PC-3 (cell line): ENCODE measurements at places on chromosomes 7 and 10. TPM values are rescaled to one million over a fixed set of nuclear protein-coding genes. Genes with fewer than 3 reads are reported as not detected.

GRCh38 chr10:70921285-70921684 is 32.9 kb upstream of the PCBD1 start:
- no peak overlapping the region for H3K4me3 ChIP-seq
- peaks cover 12% of the 10 kb centered on the region for H3K4me1 ChIP-seq
- H3K27ac ChIP-seq = no peak overlapping the region
- no peak for DNase-seq

DNA sequence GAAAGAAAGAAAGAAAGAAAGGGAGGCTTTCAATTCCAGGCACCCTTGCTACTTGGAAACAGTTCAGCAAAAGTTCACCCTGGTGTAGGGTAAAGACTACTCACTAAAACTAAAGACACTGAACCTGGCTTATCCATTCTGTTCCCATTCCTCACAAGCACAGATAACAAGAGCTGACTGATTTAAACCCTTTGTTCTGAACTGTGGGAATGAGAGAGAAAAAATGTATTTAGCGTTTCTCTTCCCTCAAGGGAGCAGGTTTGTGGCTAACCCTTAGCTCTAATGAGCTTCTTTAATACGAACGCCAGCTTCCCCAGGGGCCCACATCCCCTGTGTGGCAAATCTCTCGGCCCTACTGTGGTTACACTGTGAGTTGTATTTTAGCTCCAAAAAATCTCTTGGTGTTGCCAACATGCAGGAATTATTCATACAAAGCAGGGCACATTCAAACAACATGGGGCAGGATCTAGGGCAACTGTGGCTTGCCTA is 23.3 kb downstream of the PRTFDC1 start:
- no peak overlapping the region for H3K27ac ChIP-seq
- no peaks in the 10 kb centered on the region for H3K36me3 ChIP-seq
- no peak for DNase-seq
- H3K4me3 ChIP-seq = no peak overlapping the region
- H3K27me3 ChIP-seq = no peaks in the 10 kb centered on the region

Gene IFIT1
- total RNA-seq = 14.1 and 19.6 TPM in 2 replicates

Gene ATOH7
- total RNA-seq = 1.1 TPM in 1 of 2 replicates, not detected in the other

- no peaks in the 10 kb centered on the region for H3K27me3 ChIP-seq
- H3K4me1 ChIP-seq = no peaks in the 10 kb centered on the region
These were observed 54.6 kb upstream of the OPN4 start for GRCh38 chr10:86599729-86600128.

DNA sequence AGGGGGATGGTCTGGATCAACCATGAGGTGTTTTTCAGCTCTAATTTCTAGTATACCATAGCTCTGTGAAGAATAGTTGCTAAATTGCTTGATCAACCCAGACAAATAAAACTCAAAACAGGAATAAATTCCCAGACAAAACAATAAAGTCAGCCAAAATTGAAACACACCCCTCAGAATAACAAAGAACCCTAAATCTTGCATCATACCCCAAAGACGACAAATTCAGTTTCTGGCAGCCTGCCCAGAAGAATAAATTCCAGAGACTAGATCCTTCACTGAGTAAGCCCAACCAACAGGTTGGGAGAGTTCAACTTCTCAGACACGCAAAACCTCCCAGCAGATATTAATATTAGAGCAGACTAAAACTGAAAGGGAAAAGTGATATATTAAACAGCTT is 11.2 kb upstream of the SEM1 start:
- H3K27me3 ChIP-seq = no peaks in the 10 kb centered on the region
- no peaks in the 10 kb centered on the region for H3K36me3 ChIP-seq
- H3K27ac ChIP-seq = no peak overlapping the region
- DNase-seq = peak; percentile 76
- no peak overlapping the region for H3K4me3 ChIP-seq

DNA sequence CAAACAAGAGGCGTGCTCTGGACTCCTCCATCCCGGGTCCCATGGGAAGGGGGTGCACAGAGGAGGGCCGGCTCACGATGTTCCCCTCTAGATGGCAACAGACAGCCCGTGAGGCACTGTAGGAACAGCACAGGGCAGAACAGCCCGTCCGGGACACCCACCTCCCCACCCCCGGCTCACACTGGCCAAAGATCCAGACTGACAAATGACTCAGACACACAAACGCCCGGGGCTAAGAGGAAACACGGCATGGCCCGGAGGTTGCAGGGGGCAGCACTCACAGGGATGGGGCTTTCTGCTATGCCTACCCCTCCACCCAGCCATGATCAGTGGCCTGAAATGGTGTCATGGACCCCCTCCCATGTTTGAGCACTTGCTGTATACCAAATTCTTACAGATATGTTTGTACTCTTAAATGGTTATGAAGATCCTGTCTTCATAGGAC is 4.9 kb upstream of the ELN start:
- DNase-seq = peak; percentile 74
- H3K4me3 ChIP-seq = peak overlapping the region; percentile 23; the same call in 1 of the 2 replicates
- H3K27me3 ChIP-seq = peaks cover 7% of the 10 kb centered on the region

DNA sequence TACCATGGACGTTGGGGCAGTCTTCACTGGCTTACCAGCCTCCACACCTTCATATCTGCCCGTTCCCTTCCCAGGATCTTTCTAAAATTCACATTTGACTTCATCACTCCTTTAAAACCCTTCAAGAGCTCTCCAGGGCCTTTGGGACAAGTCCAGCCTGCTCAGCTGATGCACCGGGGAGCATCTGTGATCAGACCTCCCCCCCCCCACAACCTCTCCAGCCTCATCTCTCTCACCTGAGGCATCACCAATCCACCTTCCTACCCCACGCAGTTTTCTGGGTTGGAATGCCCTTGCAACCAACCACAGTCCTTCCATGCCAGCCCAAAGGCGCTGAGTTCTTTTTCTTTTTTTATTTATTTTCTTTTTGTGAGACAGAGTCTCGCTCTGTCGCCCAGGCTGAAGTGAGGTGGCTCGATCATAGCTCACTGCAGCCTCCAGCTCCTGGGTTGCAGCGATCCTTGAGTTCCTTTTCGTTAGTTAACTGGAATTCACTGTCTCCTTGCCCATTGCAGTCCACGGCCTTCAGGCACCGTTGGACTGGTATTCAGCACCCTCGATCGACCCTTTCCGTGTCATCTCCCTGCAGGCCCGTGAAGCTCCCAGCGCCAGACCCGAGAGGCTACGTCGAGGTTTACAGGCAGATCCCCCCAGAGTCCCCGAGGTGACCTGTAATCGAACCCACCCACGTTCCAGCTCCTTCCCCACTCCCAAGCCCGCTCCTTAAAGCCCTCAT is 654 bp downstream of the ALKBH4 start:
- H3K36me3 ChIP-seq = no peaks in the 10 kb centered on the region
- H3K27me3 ChIP-seq = no peaks in the 10 kb centered on the region
- peaks cover 10% of the 10 kb centered on the region; the same call in 1 of the 2 replicates for H3K4me1 ChIP-seq
- no peak overlapping the region for H3K27ac ChIP-seq
- H3K4me3 ChIP-seq = peak overlapping the region; percentile 90

- H3K4me1 ChIP-seq = no peaks in the 10 kb centered on the region
- H3K36me3 ChIP-seq = no peaks in the 10 kb centered on the region
- no peak for DNase-seq
- H3K27me3 ChIP-seq = no peaks in the 10 kb centered on the region
- H3K27ac ChIP-seq = no peak overlapping the region
These were observed 106.7 kb upstream of the LAMB4 start for GRCh38 chr7:108236681-108237415.

DNA sequence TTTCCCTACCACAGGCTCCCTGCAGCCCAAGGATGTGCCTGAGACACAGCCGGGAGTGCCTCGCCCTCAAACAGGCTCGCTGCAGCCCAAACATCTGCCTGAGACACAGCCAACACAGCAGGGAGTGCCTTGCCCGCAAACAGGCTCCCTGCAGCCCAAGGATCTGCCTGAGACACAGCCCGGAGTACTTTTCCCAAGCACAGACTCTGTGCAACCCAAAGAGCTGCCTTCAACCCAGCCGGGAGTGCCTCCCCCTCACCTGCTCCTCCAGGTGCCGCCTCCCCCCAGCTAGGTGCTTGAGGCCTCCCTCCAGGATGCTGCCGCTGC is 42.9 kb downstream of the ANTXRL start:
- H3K27me3 ChIP-seq = no peaks in the 10 kb centered on the region
- no peak for DNase-seq
- H3K4me3 ChIP-seq = no peak overlapping the region
- H3K27ac ChIP-seq = no peak overlapping the region
- no peaks in the 10 kb centered on the region for H3K4me1 ChIP-seq

DNA sequence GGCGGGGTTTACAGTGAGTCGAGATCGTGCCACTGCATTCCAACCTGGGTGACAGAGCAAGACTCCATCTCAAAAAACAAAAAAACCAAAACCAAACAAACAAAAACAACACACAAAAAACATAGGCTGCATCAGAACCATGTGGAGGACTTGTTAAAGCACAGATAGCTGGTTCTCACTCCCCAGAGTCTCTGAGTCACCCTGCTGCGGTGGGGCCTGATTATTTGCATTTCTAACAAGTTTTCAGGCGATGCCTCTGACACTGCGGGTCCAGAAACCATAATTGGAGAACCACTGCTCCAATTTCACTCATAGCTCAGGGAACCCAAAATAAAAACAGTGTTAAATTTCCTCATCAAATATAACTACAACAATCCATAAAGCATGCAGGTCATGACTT is 816.7 kb downstream of the MAGI2 start:
- H3K36me3 ChIP-seq = no peaks in the 10 kb centered on the region
- peaks cover 24% of the 10 kb centered on the region; the same call in 1 of the 2 replicates for H3K4me1 ChIP-seq
- no peak overlapping the region for H3K27ac ChIP-seq
- peak; percentile 15 for DNase-seq

DNA sequence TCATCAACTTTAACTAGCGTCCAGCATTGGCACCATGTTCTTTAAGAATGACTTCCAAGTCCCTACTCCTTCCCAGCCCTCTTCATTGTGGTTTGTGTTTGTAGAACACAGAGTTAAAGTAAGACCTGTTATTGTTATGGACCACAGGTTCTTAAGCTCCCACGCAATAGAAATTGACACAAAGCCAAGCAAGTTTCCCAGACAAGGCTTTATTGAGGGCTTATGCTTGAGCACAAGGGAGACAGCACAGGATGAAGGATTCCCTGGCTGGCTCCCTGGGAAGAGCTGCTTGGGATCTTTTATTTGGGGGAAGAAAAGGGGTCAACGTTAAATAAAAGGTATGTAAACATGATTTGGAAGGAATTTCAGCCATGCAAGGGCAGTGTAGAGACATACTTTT is 44.3 kb upstream of the PRKCQ start:
- H3K4me3 ChIP-seq = no peak overlapping the region
- H3K36me3 ChIP-seq = no peaks in the 10 kb centered on the region
- no peaks in the 10 kb centered on the region for H3K4me1 ChIP-seq
- no peak for DNase-seq

- no peak for DNase-seq
- H3K27me3 ChIP-seq = no peaks in the 10 kb centered on the region
- H3K4me3 ChIP-seq = no peak overlapping the region
- no peaks in the 10 kb centered on the region for H3K4me1 ChIP-seq
- H3K27ac ChIP-seq = no peak overlapping the region
These were observed 89.3 kb upstream of the PDGFA start for GRCh38 chr7:608954-609353.

DNA sequence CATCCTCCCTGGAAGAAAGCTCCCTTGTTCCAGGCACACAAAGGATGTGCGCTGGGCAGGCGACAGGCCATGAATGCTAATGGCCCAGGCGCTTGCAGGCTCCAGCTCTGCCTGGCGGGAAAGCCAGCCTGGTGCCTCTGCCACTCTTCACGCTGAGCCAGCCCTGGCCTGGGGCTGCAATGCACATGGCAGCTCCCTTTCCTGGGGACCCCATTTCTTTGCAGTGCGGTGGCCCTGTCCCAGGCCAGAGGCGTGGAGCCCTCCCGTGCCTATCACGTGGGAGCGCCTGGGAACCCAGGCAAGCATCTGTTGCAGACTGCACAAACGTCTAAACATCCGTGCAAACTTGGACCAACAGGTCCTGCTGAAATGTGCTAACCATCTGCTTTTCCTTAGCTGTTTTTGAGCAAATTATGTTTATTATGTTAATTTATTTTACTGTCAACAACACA is 152.1 kb upstream of the LYZL2 start:
- H3K27me3 ChIP-seq = no peaks in the 10 kb centered on the region
- H3K27ac ChIP-seq = no peak overlapping the region
- H3K4me3 ChIP-seq = no peak overlapping the region
- H3K4me1 ChIP-seq = peaks cover 16% of the 10 kb centered on the region
- DNase-seq = no peak

GRCh38 chr10:129440247-129440646 is 26.8 kb upstream of the MGMT start:
- H3K4me1 ChIP-seq = no peaks in the 10 kb centered on the region
- H3K27me3 ChIP-seq = peaks cover 42% of the 10 kb centered on the region
- no peak overlapping the region for H3K4me3 ChIP-seq
- H3K36me3 ChIP-seq = no peaks in the 10 kb centered on the region
- DNase-seq = no peak
- H3K27ac ChIP-seq = no peak overlapping the region

DNA sequence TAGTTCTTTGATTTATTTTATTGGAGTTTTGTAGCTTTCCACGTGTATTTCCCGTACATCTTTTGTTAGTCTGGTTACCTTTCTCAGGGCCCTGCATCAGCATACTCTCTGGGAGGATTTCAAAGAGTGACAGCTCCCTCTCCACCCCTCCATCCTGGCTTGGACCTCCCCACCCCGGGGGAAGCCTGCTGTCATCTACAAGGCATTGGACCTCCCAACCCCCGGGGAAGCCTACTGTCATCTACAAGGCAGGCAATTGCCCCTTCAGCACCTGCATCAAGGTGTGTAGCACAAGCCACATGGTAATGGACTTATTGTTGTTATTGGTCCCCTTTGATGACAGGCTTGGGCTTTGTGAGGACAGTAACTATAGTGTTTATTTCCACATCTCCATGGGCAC is 390.1 kb downstream of the TCERG1L start:
- no peaks in the 10 kb centered on the region for H3K36me3 ChIP-seq
- no peaks in the 10 kb centered on the region for H3K27me3 ChIP-seq
- no peaks in the 10 kb centered on the region for H3K4me1 ChIP-seq
- H3K4me3 ChIP-seq = no peak overlapping the region
- no peak overlapping the region for H3K27ac ChIP-seq

- no peak overlapping the region for H3K4me3 ChIP-seq
- no peak for DNase-seq
- H3K27ac ChIP-seq = no peak overlapping the region
- no peaks in the 10 kb centered on the region for H3K36me3 ChIP-seq
These were observed 67.7 kb downstream of the ARHGAP22 start for GRCh38 chr10:48536916-48537890.

- H3K27ac ChIP-seq = no peak overlapping the region
- H3K4me3 ChIP-seq = no peak overlapping the region
- DNase-seq = no peak
These were observed 374.8 kb downstream of the OTUD1 start for GRCh38 chr10:23813687-23814086.

GRCh38 chr10:69045441-69046300 is 42.2 kb upstream of the SRGN start:
- H3K27me3 ChIP-seq = no peaks in the 10 kb centered on the region
- DNase-seq = peak; percentile 68
- H3K27ac ChIP-seq = no peak overlapping the region
- H3K4me3 ChIP-seq = no peak overlapping the region
- peaks cover 10% of the 10 kb centered on the region; the same call in 1 of the 2 replicates for H3K4me1 ChIP-seq
- no peaks in the 10 kb centered on the region for H3K36me3 ChIP-seq
